ENCODE measurements at places on chromosomes 1 and 21. TPM values are rescaled to one million over a fixed set of nuclear protein-coding genes. Genes with fewer than 3 reads are reported as not detected.

The ZSCAN20 gene
- total RNA-seq: 5.9 TPM

DNA sequence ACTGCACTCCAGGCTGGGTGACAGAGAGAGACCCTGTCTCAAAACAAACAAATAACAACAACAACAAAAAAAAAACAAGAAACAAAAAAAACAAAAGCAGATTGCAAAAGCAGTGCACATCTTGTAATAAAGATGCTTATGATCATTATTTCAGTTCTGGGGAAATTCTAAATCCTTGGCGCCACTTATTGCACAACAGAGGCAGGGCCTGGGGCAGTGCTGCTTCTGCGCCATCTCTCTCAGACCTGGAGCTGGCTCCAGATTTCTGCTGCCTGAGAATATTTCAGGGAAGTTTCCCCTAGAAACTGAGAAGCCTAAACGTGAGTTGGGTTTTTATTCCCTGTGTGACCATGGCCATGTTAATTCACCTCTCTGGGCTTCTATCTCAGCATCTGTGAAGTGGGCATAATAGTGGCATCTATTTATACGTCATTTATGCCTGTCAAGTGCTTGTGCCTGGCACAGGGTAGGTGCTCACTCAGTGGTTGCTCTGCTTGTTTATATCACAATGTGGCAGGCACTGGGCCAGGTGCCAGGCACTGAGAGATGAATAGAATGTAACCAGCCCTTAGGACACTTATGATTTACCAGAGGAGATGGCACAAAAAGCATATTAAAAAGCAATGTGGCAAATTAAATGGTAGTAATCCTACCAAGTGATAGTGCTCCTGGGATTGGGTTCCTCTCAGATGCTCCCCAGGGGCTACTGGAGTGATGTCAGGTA, 67.9 kb downstream of the MDM4 start:
- no peak for DNase-seq
- no peaks in the 10 kb centered on the region for H3K4me1 ChIP-seq
- H3K4me3 ChIP-seq: no peak overlapping the region
- no peaks in the 10 kb centered on the region for H3K27me3 ChIP-seq
- H3K27ac ChIP-seq: no peak overlapping the region
- no peaks in the 10 kb centered on the region for H3K36me3 ChIP-seq

The LCE1E gene
- total RNA-seq: not detected

- no peaks in the 10 kb centered on the region for H3K27me3 ChIP-seq
- H3K27ac ChIP-seq: no peak overlapping the region
- H3K36me3 ChIP-seq: no peaks in the 10 kb centered on the region
- DNase-seq: no peak
Measured at GRCh38 chr1:193456811-193457280, 270.4 kb upstream of the B3GALT2 start.

DNA sequence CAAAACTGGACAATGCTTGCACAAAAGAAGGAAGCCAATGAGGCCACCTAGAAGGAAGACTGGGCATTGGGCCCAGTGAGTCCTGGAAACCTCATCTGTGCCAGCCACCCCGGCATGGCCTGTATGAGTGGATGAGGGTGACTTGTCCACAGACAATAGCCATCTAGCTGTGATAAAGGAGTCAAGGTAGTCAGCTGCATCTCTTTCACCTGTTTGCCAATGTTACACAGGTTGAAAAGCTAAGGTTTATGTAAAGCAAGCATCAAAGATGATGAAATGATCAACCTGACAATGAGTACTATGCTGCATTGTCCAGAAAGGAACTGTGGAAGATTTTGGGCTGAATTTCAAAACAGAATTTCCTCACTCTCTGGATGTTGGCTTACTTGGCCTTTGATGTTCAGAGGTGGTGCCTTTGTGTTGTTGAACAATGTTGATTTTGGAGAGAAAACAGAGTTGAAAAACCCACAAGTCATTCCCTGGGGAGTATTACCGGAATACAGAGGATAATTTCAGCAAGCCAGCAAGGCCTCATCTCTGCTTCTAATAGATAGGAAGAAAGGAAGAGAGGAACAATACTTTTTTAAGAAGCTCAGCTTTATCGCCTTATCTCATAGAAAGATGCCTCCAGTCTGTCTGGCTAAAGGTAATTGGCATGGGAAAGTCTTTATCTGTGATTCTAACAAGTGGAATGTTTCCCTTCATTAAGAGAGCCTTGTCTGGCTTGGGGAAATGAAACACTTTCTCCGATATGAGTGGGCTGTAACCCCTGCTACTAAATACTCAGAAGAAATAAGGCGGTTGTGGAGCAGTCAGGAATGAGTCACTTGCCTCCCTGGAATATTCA, 11.4 kb upstream of the SELE start:
- H3K4me3 ChIP-seq: no peak overlapping the region
- no peaks in the 10 kb centered on the region for H3K4me1 ChIP-seq
- DNase-seq: no peak
- H3K27ac ChIP-seq: no peak overlapping the region
- no peaks in the 10 kb centered on the region for H3K36me3 ChIP-seq
- H3K27me3 ChIP-seq: no peaks in the 10 kb centered on the region

- no peaks in the 10 kb centered on the region for H3K36me3 ChIP-seq
- no peak overlapping the region for H3K27ac ChIP-seq
- H3K27me3 ChIP-seq: no peaks in the 10 kb centered on the region
- H3K4me1 ChIP-seq: no peaks in the 10 kb centered on the region
- no peak for DNase-seq
- no peak overlapping the region for H3K4me3 ChIP-seq
Measured at GRCh38 chr1:226884966-226885820, 14.8 kb downstream of the PSEN2 start.

DNA sequence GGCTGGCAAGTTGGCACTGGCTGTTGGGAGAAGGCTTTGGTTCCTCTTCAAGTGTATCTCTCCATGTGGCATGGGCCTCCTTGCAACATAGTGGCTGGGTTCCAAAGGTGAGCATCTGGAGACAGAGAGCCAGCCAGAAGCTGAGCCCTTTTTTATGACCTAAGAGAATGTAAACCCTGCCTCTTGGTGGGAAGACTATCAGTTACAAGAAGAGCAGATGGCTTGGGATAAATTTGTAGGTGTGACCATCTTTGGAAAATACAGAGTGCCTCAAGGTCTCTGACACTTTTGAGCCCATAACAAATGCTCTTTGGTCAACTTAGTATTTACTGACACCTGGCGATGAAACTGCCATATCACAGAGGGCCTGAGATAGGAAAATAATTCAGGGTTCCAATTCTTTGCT, 31.4 kb upstream of the PRELP start:
- no peaks in the 10 kb centered on the region for H3K27me3 ChIP-seq
- no peaks in the 10 kb centered on the region for H3K4me1 ChIP-seq
- H3K27ac ChIP-seq: no peak overlapping the region
- no peak for DNase-seq

DNA sequence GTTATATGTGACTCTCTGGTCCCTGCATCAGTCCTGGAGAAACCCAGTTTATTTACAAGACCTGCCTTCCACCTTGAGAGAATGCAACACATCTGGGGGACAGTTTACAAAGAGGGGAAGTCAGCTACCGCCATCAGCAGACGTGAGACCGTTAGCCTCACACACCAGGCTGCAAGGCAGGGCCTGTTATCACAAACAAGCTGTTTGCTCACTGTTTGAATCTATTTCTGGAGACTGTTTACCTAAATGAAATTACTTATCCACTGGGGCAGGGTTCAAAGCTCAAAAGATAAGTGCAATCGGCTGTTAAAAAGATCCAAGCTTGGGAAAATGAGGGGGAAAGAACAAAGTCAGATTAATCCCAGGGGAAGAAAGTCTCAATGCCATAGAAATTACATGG, 134.4 kb downstream of the ZNF281 start:
- no peaks in the 10 kb centered on the region for H3K27me3 ChIP-seq
- no peaks in the 10 kb centered on the region for H3K36me3 ChIP-seq
- H3K4me1 ChIP-seq: no peaks in the 10 kb centered on the region
- no peak overlapping the region for H3K4me3 ChIP-seq

The SLFNL1 gene
- 1.0 TPM for total RNA-seq

- no peak overlapping the region for H3K4me3 ChIP-seq
- H3K36me3 ChIP-seq: no peaks in the 10 kb centered on the region
- H3K27ac ChIP-seq: no peak overlapping the region
- no peaks in the 10 kb centered on the region for H3K4me1 ChIP-seq
- no peak for DNase-seq
Measured at GRCh38 chr1:19405761-19406487, 79.4 kb downstream of the CAPZB start.

DNA sequence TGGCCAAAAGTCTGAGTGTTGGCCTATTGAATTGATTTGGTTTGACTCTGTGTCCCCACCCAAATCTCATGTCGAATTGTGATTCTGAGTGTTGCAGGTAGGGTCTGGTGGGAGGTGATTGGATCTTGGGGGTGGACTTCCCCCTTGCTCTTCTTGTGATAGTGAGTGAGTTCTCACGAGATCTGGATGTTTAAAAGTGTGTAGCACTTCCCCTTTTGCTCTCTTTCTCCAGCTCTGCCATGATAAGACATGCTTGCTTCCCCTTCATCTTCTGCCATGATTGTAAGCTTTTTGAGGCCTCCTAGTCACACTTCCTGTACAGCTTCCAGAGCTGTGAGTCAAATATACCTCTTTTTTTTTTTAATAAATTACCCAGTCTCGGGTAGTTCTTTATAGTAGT, 297.1 kb upstream of the ZRANB2 start:
- no peak for DNase-seq
- H3K27ac ChIP-seq: no peak overlapping the region
- no peaks in the 10 kb centered on the region for H3K27me3 ChIP-seq
- H3K36me3 ChIP-seq: no peaks in the 10 kb centered on the region
- no peak overlapping the region for H3K4me3 ChIP-seq

- DNase-seq: peak; percentile 30
- no peak overlapping the region for H3K27ac ChIP-seq
- H3K36me3 ChIP-seq: no peaks in the 10 kb centered on the region
Measured at GRCh38 chr21:42650033-42650370, 3.4 kb upstream of the PDE9A start.

- H3K4me3 ChIP-seq: no peak overlapping the region
- no peaks in the 10 kb centered on the region for H3K4me1 ChIP-seq
- peaks cover 1% of the 10 kb centered on the region for H3K27me3 ChIP-seq
- no peak overlapping the region for H3K27ac ChIP-seq
- H3K36me3 ChIP-seq: no peaks in the 10 kb centered on the region
Measured at GRCh38 chr1:244090645-244091044, 39.6 kb downstream of the ZBTB18 start.

The CD1D gene
- 3.3 TPM for total RNA-seq

The DISC1 gene
- total RNA-seq: 31.7 TPM

GRCh38 chr1:232509570-232509969, 120.4 kb downstream of the SIPA1L2 start:
- H3K36me3 ChIP-seq: no peaks in the 10 kb centered on the region
- H3K4me1 ChIP-seq: no peaks in the 10 kb centered on the region
- H3K27ac ChIP-seq: no peak overlapping the region
- H3K4me3 ChIP-seq: no peak overlapping the region
- no peak for DNase-seq
- no peaks in the 10 kb centered on the region for H3K27me3 ChIP-seq

- H3K36me3 ChIP-seq: no peaks in the 10 kb centered on the region
- H3K27me3 ChIP-seq: no peaks in the 10 kb centered on the region
- H3K4me3 ChIP-seq: no peak overlapping the region
- no peak for DNase-seq
- peak overlapping the region; percentile 19 for H3K27ac ChIP-seq
Measured at GRCh38 chr21:33760641-33761440, 118.5 kb downstream of the ITSN1 start.

DNA sequence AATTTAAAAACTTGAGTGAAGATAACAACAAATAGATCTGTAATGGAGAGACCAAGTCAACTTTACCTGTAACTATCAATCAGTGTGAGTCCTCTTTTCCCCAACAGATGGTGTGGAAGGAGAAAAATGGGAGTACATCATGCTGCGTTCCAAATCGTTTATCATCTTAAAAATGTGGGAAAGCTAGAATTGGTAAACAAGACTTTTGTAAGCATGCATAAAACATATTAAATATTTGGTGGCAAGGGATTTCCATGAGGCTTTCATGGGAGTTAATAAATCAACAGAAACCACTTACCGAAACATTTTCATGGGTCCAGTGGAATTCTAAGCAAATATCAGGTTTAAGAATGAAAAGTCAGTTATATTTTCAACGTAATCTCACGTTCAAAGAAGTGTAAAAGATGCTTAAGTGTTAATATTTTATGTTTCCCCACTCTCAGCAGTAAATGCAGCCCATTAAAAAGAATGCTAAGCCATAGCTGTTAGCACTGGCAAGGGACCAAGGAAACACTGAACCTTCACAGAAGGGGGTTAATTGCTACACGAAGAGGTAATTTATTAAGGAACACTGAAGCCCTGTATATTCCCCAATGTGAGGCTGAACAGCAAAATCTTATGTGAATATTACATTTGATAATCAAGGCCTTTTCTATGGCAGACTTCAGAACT, 117.0 kb downstream of the ZC3H11B start:
- H3K36me3 ChIP-seq: no peaks in the 10 kb centered on the region
- H3K4me1 ChIP-seq: no peaks in the 10 kb centered on the region
- no peak overlapping the region for H3K4me3 ChIP-seq
- no peak for DNase-seq
- no peak overlapping the region for H3K27ac ChIP-seq
- no peaks in the 10 kb centered on the region for H3K27me3 ChIP-seq

GRCh38 chr1:43653339-43653738, 3.4 kb downstream of the KDM4A start:
- H3K27me3 ChIP-seq: peaks cover 1% of the 10 kb centered on the region
- H3K27ac ChIP-seq: no peak overlapping the region
- peaks cover 4% of the 10 kb centered on the region for H3K4me1 ChIP-seq
- DNase-seq: no peak
- no peak overlapping the region for H3K4me3 ChIP-seq

The ISG20L2 gene
- 20.6 TPM for total RNA-seq

The SF3B4 gene
- 42.6 TPM for total RNA-seq

DNA sequence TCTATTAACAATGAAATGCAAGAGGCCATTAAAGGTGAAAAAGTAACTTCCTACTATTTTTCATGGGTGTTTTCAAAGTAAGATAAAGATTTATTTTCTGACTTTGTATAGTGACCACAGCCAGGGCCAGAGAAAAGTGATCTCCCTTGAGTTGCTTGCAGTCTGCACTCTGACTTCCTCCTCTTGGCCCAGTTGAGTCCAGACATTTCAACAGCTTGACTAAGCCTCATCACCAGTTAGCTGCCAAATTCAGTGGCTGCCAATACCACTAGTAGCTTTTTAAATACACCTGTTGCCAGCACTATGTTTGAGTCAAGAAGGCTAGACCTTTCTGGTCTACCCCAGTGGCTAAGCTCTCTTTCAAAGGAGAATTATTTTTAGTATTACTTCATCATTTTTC, 3.7 kb upstream of the NEK7 start:
- H3K4me1 ChIP-seq: peaks cover 2% of the 10 kb centered on the region
- H3K36me3 ChIP-seq: no peaks in the 10 kb centered on the region
- DNase-seq: peak; percentile 68
- H3K27me3 ChIP-seq: no peaks in the 10 kb centered on the region
- H3K27ac ChIP-seq: no peak overlapping the region

The ALX3 gene
- total RNA-seq: not detected
